Activated naive CD4-positive, alpha-beta T cell treated with anti-CD3 and anti-CD28 coated beads, Interleukin-2, amount 10 ng/mL, durations not matched to agents 5 hours and 36 hours (primary cell): ENCODE measurements at places on chromosomes 1 and 21. TPM values are rescaled to one million over a fixed set of nuclear protein-coding genes. Genes with fewer than 3 reads are reported as not detected.

The ERICH3 gene
- total RNA-seq = not detected

The PLA2G4A gene
- total RNA-seq = not detected

The C1orf116 gene
- not detected for total RNA-seq

The PATJ gene
- total RNA-seq = 12.2 TPM

The CYP4A22 gene
- total RNA-seq = not detected

The C8A gene
- total RNA-seq = not detected

The AXDND1 gene
- total RNA-seq = not detected
